ENCODE measurements at places on chromosomes 7 and 10.
A peak's percentile ranks its signal among the peaks of the same experiment; 100 is the strongest.

GRCh38 chr7:129906700-129907099 lies 46.1 kb downstream of the UBE2H start:
- DNase-seq = no peak

DNA sequence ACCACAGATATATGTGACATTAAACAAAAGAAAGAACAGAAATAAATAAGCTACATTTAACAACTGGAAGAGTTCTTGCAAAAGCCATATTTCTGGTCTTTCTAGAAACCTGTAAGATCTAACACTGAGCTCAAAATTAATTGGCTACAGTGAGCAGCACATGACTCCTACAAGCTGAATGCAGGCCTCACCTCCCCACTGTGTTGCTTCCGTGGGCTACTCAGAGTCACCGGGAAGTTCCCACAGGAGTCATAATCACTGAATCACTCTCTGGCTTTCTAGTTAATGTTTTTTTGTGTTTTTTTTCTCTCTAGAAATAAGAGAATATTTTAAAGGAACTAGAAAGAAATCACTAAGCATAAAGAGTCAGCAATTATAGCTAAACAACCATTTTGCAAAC lies 10.2 kb upstream of the MRPS24 start:
- peak; percentile 57 for DNase-seq

DNA sequence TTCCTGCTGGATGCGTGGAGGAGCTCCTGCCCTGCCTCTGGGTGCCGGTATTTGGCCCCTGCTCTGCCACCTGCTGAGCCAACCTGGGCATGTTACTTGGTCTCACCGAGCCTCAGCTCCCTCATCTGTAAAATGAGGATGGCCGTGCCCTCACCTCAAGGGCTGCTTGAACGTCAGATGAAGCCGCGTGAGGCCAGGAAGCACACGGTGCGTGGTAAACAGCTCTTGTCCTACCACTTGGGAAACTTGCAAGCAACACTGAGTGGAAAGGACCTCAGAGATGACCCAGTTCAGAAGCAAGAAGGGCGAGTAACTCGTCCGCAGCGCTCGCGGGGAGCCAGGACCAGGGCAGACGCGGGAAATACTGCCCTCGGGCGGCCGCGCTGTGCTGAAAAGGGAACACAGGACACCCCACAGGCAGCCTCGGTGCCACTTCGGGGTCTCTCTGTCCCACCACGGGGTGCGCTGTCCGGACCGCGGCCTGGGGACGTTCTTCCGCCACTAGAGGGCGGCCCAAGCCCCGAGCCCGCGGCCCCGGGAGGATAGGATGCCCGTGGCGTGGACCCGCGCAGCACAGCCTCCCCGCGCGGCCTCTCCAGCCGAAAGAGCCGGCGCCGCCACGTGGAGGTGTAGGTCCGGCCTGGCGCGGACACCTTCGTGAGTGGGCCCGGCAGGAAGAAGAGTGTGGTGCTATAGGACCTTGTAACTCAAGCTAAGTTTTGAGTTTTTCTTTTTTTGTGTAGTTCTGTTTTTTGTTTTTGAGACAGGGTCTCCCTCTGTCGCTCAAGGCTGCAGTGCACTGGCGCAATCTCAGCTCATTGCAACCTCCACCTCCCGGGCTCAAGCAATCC lies 94.1 kb downstream of the PRKAG2 start:
- DNase-seq = peak; percentile 39

DNA sequence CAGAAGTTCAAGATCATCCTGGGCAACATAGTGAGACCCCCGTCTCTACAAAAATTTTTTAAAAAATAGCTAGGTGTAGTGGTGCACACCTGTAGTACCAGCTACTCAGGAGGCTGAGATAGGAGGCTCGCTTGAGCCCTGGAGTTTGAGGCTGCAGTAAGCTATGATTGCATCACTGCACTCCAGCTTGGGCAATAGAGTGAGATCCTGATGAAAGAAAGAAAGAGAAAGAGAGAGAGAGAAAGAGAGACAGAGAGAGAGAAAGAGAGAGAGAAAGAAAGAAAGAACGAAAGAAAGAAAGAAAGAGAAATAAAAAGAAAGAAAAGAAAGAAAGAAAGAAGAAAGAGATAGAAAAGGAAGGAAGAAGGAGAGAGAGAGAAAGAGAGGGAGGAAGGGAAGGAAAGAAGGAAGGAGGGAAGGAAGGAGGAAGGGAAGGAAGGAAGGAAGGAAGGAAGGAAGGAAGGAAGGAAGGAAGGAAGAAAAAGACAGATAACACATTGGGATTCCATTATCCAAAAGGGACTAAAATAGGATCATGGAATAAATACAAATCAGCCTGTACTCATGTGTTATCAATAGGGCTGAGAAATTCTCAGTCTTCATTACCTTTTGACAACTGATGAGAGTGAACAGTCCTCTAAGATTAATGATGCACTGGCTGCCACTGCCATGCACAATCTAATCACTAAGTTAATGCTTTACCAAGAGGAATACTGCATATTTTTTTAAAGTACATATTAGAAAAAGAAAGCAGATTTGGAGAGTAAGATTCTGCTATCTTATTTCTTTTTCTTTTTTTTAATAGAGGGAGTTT lies 35.4 kb upstream of the WAC start:
- no peak for DNase-seq

DNA sequence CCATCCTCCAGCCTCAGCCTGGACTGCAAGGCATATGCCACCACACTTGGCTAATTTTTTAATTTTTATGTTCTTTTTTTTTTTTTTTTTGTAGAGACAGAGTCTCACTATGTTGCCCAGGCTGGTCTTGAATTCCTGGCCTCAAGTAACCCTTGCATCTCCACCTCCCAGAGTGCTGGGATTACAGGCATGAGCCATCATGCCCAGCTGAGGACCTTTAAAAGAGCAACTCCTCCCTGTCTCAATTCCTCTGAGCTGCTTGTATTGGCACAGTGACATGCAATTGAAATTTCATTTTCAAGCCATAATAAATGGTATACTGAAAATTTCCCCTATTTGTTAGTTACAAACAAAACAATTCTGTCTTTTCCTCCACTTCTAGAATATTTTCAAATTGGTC lies 19.5 kb downstream of the DNAJB9 start:
- no peak for DNase-seq

DNA sequence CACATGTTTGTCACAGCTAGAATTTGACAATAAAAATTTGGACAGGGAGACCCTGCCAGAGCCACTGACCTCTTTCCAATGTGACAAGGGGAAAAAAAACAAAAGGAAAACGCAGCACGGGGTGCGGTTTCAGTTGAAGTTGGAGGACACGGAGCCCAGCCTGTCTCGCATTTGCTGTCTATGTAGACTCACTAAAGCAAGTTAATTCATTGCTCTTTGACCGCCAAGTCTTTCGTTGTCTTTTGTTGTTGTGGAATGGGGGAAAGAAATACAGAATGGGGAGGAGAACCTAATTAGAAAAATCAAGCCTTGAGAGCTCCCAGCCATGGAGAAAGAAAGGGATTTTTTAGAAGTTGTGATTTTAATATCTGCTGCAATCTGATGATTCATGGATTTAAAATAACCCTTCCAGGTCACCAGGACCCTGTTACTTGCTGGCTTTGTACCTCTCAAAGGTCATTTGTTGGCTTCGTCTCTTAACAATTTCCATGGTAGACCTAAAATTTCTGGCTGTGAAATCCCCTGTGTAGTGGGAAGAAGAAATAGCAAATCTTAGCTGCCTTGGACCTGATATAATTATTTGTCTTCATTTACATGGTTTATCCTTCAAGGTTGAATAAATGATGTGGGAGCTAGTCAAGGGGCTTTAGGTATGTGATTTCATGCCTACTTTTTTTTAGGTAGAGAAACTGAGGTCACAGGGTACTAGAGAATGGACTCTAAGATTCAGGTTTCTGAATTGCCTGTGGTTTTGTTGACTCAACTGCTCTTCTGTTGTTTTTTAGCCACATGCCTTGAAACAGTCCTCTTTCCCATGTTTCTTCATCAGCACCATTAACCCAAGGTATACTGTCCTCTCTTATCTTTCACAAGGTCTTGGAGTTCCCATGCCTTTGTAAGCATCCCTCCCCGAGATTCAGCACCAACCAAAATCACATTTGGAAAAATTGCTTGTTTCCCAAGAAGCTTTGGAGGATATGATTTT lies 78.7 kb downstream of the TCF7L2 start:
- DNase-seq = no peak

Data from fibroblast of upper back skin (primary cell).